ENCODE measurements at places on chromosomes 12 and 14.
A peak's percentile ranks its signal among the peaks of the same experiment; 100 is the strongest.

- DNase-seq = no peak
Measured at GRCh38 chr12:117158911-117159553, 31.2 kb downstream of the FBXO21 start.

DNA sequence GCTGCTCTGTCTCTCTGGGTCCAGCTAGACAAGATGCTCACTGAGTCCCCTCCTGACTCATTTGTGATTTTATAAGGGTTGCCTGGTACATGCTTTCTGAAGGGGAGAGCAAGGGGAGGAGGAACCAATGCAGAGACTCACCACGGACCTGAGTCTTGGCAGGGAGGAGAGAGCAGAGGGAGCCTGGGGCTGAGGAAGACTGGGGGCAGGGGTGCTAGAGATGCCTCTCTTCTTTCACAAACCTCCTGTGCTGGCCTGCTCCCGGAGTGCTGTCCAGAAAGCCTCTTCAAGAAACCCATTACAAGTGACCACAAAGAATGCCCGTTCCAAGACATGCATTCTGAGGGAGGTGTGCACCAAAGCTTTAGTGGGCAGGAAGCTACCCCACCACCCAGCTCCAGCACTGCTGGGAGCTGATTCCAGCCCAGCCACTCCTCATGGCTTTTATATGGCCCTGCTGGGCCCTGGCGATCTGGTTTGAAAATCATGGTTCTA lies 33.1 kb upstream of the DICER1 start:
- no peak for DNase-seq

DNA sequence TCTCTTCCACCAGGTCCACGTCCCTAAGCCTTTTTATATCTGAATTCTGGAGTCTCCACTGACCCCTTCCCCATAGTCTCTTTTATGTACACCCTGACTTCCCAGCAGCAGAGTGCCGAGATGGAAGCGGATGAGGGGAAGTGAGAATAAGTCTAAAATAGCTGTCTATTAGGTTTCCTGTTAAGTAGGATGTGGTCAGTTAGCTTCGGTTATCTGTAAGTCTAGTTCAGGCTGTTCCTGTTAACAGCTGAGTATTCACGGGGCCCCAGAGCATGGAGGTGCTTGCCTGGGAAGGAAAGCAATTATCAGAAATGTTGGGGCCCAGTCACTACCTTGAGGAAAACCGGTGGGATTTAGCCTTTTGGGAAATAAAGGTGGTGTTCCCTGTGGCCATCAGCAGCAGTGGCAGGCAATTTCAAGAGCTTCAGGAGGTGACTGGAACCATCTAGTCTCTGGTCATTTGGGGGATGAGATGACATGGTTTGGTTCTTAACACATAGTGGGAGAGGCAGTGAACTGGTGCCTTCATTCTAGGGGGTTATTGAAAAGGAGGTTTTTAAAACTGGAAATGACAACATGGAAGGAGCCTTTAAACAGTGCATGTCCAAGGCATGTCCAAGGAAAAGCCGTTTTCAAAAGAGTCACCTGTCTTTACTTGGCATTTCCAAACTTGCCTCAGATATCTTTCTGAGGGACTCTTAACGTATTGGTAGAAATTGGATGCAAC lies 21.8 kb downstream of the CHST11 start:
- no peak for DNase-seq

DNA sequence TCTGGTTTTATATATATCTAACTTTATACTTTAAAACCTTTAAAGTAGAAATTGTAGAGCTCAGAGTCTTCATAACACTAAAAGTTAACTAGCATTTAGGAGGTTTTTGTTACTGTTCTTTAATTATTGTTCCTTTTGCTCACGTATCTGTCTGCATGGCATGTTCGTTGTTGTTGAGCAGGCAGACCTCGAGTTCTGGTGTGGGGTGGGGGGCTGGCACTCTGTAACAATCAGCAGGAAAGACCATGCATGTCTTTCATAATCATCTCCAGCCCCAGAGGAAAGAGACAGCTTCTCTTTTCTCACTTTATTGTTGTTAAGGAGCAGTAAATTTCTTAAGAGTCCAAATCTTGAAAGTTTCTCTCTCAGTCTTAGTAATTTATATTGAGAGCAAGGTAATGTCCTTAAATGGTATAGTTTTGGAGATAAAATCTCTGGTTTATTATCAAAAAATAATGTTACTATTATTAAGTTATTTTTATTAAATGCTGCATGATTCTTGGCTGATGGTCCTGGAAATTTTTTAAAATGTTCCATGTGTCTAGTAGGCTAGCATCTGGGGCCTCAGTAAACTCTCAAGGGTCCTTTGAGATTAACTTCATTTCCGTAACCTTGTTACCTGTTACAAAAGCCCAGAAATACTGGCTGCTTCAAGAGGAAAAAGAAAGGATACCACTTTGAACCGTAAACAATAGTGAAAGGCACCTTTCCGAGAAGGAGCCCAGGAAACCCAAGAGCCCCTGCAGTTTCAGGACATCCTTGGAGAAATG lies 30.3 kb downstream of the CKB start:
- no peak for DNase-seq

DNA sequence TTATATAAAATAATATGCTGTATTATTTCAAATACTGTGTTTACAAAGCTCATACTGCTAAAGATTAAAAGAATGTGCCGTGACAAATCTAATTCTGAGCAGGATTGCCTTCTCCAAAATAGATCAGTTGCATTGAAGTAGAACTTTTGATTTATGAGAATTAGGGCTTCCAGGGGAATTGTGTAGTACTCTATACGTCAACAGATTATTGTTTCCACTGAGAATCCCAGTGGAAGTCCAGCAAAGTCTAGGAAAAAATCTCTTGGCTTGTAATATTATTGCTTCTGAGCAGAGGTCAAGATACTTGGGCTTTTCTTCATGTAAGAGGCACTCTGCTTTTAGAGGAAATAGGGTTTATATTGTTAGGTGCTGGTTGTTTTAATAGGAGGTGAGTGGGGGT lies 133.9 kb downstream of the TRHDE start:
- peak; percentile 18 for DNase-seq

- no peak for DNase-seq
Measured at GRCh38 chr12:43848226-43848507, 12.3 kb downstream of the TMEM117 start.

DNA sequence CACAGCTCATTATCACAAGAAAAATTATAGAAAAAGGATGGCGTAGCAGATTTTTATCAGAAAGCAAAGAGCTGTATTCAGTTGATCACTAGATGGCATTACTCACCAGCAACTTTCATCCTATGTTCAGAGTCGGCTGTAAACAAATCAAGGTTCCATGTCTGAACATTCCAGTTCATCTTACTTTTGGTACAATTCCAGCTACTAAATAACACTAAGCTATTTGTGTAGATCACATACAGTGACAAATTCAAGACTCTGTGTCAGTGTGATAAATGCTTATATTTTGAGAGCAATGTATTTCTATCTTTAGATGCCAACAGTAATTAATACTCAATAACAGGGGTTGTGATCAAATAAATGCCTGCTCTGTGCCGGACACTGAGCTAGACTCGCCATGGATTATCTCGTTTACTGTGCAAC lies 30.1 kb downstream of the NRDE2 start:
- peak; percentile 21 for DNase-seq

DNA sequence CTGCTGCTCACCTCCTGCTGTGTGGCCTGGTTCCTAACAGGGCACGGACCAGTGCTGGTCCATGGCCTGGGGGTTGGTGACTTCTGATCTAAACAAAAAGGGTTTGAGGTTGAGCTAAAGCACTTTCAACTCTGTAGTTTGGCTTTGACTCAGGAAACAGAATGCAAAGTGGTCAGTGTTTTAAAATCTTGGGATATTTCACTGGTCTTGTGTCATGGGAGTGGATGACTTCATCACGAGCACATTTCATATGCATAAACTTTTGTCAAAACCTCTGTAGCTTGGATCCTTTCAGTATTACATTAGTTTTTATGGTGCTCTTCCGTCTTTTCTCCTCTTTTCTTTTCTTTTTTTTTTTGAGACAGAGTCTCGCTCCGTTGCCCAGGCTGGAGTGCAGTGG lies 25.6 kb downstream of the FAM161B start:
- DNase-seq = no peak

GRCh38 chr14:49865431-49865859 lies 12.9 kb upstream of the NEMF start:
- DNase-seq = no peak

DNA sequence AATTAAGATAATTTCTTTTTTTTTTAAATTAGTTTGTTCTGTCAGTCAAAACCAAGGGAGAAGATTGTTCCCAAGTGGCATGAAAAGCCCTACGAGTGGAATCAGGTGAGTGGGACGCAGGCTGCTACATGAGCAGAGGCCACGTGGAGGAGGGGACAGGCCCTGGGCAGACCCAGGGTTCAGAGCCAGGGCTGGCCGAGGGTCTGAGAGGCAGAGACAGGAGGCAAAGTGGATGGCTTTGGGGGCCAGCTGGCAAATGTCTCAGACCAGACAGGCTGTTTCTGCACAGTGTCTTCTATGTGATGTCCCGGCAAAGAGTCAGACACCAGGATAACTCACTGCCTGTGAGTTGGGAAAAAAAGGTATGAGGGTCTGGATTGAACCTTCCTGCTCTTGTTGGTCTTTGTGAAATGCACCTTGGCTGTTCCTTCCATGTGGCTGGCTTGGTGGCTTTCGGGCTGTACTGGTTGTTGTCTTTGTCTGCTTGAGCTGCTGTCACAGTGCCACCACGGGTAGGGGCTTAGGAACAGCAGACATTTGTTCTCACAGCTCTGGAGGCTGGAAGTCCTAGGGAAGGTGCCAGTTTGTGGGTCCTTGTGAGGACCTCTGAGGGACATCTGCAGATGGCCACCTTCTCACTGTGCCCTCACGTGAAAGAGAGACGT lies 35.8 kb upstream of the ASPG start:
- no peak for DNase-seq

DNA sequence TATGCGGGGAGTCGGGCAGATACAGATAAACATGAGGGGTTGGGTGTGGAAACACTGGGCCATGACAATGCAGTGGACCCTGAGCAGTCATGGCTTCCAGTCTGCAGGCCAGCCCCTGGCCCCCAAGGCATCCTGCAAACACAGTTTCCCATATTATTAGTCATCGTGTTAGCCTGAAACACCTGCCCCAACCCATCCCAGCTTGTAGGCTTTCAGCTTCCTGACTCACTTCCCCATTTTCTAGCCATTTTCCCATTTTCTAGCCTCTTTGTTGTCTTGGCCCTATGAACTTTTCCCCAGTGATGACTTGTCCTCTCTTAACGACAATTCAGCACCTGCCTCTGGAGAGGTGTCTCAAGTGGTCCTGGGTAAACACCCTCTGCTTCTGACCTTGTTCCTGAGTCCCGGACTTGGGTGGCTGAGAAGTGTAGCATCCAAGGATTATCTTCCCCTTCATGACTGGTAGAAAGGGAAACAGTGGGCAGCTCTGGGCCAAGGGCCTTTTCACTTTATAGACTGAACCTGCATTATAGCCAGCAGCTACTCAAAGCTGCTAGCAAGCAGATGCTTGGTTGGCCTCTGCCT lies 4.3 kb upstream of the PGF start:
- no peak for DNase-seq

DNA sequence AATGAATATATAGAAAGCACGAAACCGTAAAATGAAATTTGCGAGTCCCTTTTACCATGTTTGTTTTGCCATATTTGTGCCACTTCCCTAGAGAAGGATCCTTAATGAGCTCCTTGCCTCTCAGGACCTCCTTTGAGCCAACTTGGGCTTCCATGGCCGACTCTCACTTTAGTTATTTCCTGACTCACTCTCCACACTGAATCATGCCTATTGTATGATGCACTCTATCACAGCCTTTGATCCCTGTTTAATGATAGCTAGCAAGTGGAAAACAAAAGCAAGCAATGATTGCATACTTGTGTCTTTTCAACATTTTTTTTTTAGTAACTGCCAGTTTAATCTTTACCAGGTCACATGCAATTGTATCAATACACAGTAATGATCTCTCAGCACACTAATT lies 153.2 kb downstream of the CCER1 start:
- no peak for DNase-seq

DNA sequence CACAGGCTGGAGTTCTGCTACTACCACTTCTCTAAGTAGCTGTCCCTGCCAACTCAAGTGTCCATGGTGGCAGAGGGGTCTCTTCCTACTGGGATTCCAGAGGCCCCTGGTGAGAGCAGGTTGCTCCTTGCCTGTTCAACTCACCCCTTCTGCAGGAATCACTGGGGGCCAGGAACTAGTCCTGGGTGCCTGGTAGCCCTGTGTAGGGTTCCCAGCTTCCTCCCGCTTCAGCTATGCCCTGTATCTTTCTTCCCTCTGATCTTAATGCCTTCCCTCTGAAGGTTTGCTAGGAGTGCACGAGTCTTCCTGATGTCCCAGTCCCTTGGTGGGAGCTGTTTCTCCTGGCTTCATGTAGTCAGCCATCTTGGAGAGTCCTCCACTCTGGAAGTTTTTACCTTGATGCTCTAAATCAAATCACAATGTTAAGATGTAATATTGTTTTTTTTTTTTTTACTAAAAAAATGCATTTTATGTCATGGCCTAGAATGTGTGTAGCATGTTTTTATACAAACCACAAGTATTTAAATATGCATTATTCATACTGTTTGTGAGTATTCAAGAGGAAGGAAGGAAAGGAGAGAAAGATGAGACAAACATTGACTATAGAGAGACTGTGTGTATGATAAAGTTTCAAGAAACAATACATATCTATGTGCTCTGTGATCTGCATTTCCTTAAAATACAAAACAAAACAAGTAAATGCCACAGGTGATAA lies 54.7 kb downstream of the FRS2 start:
- no peak for DNase-seq

GRCh38 chr12:73057428-73057827 lies 785.3 kb downstream of the TRHDE start:
- no peak for DNase-seq

GRCh38 chr12:115035535-115036107 lies 351.6 kb upstream of the TBX3 start:
- no peak for DNase-seq

DNA sequence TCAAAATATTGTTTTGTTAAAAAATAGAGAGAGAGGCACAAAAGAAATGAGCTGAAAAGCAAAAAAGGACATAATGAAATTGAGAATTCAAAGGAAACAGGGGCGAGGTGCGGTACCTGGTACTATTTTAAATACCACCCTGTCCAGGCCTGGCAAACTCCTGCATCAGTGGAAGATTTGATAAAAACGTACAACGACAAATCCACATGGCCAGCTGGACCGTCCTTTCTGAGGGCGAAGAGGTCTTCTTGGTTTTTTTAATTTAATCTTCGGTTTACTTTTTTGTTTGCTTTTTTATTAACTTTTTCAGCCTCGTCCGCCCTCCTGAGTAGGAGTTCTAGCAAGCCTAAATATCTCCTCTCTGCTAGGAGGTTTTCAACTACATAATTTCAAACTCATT lies 11.9 kb downstream of the BCL11B start:
- no peak for DNase-seq

- no peak for DNase-seq
Measured at GRCh38 chr12:50188241-50188781, 21.1 kb upstream of the CERS5 start.
